ENCODE measurements at places on chromosomes 11 and 22. TPM values are rescaled to one million over a fixed set of nuclear protein-coding genes. Genes with fewer than 3 reads are reported as not detected.

- DNase-seq, result no peak
Observed at GRCh38 chr11:36492724-36493304, 17.3 kb downstream of the TRAF6 start.

GRCh38 chr22:21687685-21688259 lies 22.0 kb downstream of the PPIL2 start:
- DNase-seq, result no peak

DNA sequence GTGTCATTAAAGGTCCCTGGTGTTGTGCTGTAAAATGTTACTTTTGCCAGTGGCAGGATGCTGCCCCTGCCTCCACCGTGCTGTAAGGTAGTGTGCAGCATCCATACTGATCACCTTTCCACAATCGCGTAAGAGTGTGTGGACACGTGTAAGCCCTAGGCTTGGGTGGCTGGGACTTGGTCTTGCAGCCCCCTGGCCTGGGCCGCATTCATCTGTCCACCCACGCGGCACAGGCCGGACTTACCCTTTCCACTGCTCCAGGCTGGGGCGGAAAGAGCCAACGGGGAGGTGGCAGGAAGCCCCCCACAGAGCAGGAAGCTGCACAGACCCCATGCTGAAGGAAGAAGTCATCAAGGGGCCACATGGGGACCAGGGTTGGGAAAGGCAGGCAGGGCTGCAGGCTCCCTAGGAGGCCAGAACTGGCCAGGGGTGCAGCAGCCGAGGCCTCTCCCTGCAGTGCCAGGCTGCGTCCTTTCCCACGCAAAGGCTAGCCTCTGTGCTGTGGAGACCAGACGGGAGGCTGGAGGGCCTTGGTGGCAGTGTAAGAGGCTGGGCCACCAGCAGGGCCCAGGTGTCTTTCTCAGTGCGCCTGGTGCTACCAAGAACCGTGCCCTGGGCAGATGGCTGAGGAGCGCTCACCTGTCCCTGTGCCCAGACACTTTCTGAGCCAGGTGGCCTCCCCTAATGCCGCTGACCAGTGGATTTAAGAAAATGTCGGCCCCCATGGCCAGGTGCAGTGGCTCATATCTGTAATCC lies 11.7 kb upstream of the TMEM191C start:
- DNase-seq, result no peak

Gene IGLL1
- not detected for total RNA-seq

All from occipital lobe (tissue), 3 donors.